ENCODE measurements at places on chromosomes 3 and 15.
A peak's percentile ranks its signal among the peaks of the same experiment; 100 is the strongest.

GRCh38 chr15:83498801-83499200 lies 51.7 kb downstream of the SH3GL3 start:
- DNase-seq: no peak

GRCh38 chr15:98266295-98266694 lies 305.8 kb downstream of the ARRDC4 start:
- DNase-seq: no peak

- DNase-seq: no peak
These were observed 36.6 kb downstream of the IDH2 start for GRCh38 chr15:90065682-90066049.

GRCh38 chr3:69871251-69871650 lies 128.3 kb upstream of the SAMMSON start:
- no peak for DNase-seq

- no peak for DNase-seq
These were observed 5.7 kb downstream of the TTBK2 start for GRCh38 chr15:42914728-42915497.

- no peak for DNase-seq
These were observed 10.6 kb upstream of the GABPB1 start for GRCh38 chr15:50365570-50365969.

GRCh38 chr15:85716261-85716660 lies 78.5 kb downstream of the KLHL25 start:
- no peak for DNase-seq

DNA sequence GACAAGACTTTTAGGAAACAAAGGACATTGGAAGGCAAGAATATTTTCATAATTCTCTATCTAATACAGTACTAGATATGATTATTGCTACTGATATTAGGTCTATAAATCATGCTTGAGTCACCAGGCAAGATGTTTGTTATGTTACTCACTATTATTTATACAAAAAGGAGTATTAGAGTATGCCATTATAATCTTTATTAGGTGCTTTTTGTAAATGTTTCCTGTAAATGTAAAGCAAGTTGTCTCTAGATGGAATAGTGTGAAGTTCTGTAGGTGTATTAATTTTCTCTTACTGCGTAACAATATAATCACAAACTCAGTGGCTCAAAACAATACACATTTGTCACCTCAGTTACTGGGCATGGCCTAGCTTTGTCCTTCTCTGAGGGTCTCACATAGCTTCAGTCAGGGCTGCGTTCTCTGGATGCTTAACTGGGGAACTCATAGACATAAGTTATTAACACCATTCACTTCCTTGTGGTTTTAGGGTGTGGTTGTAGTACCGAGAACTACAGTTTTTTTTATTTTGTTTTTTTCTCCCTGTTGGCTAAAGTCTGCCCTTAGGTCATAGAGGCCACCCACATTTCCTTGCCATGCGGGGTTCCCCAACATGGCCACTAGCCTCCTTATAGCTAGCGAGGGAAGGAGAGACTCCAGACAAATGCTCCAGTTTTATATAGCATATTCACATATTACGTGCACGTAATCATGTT lies 20.3 kb upstream of the MAP3K13 start:
- DNase-seq: no peak

- no peak for DNase-seq
These were observed 25.2 kb upstream of the GPX1 start for GRCh38 chr3:49383387-49383786.

DNA sequence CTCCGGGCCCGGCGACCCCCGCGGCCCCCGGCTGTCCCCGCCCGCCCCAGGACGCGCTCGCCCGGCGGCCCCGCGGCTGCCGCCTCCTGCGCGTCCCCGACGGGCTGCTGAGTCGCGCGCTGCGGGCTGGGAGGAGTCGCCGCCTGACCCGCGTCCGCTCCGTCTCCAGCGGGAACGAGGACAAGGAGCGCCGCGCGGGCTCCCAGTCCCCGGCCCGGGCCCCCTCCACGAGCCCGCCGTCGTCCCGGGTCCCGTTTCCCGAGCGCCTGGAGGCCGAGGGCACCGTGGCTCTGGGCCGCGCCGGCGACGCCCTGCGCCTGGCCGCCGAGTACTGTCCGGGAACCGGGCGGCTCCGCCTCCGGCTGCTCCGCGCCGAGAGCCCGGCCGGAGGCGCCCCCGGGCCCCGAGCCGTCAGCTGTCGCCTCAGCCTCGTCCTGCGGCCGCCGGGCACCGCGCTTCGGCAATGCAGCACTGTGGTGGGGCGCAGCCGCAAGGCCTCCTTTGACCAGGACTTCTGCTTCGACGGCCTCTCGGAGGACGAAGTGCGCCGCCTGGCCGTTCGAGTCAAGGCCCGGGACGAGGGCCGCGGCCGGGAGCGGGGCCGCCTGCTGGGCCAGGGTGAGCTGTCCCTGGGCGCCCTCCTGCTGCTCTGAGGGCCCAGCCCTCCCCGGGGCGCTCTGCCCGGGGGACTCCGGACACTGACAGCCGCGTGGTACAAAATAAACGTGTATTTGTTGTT lies 1.5 kb downstream of the C2CD4A start:
- no peak for DNase-seq

- DNase-seq: no peak
These were observed 68.5 kb upstream of the CACNA2D3 start for GRCh38 chr3:54053882-54054281.

DNA sequence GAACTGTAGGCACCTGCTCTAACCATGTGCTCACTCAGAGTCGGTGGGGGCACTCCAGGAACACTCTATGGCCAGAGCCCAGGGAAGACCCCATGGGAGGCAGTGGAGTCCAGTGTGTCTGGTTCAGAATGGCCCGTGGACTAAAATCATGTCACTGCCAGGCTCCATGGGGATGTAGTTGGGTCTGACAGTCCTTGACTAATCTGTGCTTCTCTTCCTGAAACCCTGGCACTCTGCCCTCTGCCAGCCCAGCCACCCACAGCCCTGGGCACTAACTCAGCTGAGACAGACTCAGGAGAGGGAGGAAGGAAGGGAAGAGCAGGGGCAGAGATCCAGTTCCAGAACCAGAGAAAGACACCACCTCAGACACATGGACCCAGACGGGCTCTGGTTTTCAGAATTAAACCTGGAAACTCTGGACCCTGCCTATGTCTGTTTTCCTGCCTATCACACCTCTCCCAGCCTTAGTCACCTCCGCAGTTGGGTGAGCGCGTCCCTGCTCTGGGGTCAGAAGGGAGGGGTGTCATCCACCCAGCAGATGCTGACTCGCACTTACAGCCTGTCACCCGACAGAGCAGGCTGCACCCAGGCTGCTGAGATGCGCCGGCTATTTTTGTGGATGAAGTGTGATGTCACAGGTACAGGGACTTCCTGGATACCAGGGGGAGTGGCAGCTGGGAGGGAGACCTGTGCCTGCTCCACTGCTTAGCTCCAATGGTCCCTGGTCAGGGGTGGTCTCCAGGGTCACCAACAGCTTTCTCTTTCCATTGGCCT lies 56.8 kb upstream of the INSYN1 start:
- no peak for DNase-seq

GRCh38 chr15:89823836-89824606 lies 9.4 kb upstream of the ANPEP start:
- DNase-seq: no peak

DNA sequence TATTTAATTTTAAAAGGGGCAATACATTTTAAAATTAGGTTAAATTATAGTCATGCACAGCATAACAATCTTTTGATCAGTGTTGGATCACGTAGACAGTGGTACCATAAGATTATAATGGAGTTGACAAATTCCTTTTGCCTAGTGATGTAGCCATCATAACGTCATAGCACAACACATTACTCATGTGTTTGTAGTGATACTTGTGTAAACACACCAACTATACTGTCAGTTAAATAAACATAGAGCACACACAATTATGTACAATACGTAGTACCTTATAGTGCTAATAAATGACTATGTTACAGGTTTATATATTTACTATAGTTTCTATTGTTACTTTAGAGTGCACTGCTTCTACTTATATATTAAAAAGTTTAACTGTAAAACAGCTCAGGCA lies 31.2 kb downstream of the FOXB1 start:
- DNase-seq: no peak

DNA sequence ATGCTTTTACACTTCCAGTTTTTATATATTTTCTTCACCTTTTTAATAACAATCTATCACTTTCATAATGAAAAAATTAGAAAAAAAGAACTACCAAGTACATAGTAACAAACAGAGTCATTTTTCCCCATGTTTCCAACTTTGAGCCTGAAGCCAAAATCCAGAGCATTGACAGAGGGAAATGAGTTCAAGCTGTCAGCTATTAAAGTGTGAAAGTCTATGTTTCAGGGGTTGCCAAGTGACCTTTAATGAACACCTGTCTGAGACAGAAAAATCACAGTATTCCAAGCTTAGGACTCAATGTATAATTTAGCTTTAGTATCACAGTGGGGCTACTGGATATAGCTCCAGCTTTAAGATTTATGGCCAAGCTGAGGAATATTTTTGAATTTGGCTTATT lies 128.3 kb upstream of the GADL1 start:
- DNase-seq: no peak

DNA sequence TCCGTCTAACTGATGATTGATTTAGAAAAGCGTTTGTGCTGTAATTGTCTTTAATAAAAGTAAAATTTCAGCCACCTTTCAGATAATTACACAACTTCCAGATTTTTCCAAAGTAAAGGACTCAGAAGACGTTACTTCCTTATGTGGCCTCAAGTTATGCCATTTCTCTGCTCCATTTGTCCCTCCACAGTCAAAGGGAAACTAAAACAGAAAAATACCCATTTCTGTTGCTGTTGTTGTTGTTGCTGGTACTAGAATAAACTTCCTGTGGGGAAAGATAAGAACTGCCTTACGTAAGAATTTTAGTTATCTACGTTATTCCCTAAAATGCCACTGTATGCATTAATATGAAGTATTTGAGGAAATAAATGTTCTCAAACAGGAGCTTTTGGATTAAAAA lies 153.9 kb downstream of the P3H2 start:
- DNase-seq: no peak

DNA sequence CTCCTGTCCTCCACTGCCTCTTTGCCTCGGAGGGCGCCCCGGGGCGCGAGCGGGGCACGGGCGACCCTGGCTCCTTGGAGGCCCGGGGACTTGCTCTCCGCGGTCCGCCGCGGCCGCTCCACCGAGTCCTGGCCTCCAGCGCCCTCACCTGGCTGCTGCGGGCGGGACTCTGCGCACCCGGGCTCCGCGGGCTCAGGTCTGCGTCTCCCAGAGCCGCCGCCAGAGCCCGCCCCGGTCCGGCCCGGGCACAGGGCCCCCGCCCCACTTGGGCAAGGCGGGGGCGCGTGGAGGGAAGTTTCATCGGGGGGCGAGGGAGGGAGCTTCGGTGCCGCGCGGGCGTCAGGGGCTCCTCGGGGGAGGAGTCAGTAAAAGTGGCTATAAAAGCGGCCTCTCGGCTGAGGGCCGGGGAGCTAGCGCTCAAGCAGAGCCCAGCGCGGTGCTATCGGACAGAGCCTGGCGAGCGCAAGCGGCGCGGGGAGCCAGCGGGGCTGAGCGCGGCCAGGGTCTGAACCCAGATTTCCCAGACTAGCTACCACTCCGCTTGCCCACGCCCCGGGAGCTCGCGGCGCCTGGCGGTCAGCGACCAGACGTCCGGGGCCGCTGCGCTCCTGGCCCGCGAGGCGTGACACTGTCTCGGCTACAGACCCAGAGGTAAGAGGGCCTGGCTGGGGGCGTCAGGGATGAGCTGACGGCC lies at the start of gene CEMIP:
TSS of gene CEMIP (plus strand) at position 407 of the 694 bp plus-strand sequence. CDS start 94,510 bp downstream, outside the sequence.
- DNase-seq: peak; percentile 72

DNA sequence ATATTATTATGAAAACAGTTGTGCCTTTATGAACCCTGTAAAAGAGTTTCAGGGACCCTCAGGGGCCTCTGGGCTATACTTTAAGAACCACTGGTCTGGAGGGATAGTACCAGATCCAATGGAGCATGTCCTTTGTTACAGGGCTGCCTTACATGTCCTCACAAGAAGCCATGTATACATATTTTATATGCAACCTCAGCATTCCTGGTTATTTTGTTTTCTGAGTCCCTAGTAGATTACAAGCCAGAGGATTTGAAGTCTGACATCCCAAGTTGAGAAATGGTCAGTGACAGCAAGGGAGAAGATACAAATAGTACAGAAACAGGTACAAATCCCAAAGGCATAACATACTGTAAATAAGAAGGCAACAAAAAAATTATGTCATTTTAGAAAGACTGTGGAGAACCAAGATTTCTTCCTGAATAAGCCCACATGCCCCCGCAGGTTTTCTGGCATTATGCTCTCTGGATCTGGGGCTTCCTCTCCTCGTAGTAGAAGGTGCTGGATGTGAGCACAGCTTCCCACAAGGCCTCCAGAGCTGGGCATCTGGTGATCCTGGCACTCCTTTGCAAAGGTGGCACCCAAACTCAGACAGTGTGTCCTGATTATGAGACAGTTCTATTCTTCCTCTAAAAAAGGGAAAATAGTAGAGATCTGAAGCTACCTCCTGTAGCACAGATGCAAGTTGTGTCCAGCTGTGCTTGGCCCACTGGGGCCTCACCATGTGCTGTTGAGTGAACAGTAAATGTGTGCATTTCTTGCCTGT lies 114.0 kb downstream of the NR1D2 start:
- DNase-seq: no peak

DNA sequence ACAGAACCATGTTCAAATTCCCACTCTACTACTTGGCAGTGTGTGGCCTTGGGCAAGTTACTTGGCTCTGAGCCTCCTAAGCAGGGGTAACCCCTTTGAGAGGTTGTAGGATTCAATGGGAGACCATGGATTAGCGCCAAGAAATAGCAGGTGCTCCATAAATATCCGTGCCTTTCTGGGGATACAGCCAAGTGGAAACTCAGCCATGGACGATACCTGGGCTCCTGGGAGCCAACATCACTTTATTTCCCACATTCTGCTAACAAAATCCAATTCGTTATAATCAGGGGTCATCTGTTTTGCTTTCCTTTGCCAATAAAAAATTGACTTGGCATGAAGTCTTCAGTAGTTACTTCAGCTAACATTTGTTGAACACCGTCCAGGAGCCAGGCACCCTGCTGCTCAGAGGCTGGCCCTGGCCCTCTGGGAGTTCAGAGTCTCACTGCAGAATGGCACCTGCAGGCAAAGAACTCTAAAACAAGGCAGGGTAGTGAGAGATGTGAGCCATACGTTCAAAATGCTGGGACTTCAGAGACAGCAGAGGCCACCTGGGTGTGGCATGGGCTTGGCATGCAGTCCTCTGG lies 42.3 kb downstream of the ZDHHC19 start:
- no peak for DNase-seq

DNA sequence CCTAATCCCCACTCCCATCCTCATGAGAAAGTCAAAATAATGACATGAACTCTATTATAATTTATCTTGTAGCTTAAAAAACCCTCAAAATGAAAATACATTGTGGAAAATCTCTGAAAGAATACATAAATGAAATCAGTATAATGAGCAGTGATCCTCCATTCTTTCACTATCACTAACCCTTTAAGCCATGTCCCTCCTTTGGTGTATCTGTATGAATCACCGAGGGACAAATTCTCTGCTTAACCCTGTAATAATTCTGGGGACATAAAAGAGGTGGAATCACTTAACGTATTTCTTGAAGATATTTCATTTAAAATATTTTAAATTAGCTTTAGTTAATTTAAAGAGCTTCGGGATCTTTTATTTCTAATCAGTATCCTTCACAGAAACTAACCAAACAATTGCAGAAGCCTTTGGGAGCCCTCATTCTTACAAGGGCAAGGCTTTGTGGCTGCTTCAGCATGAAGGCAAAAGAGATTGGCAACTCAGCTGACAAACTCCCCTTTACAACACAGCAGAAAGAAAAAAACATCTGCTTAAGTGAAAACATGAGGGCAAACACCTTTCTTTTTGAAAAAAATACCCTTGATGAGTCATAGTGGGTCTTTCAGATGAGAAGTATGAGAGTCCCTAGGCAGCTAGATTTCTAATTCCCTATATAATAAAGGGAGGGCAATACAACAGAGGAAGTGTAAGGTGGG lies 44.0 kb upstream of the ALCAM start:
- DNase-seq: no peak
